Mucosa of descending colon (tissue), 3 donors: ENCODE measurements at places on chromosomes 1 and 21. TPM values are rescaled to one million over a fixed set of nuclear protein-coding genes. Genes with fewer than 3 reads are reported as not detected.
A peak's percentile ranks its signal among the peaks of the same experiment; 100 is the strongest.

- no peak for DNase-seq
These were observed 104.2 kb upstream of the TARDBP start for GRCh38 chr1:10908266-10908665.

DNA sequence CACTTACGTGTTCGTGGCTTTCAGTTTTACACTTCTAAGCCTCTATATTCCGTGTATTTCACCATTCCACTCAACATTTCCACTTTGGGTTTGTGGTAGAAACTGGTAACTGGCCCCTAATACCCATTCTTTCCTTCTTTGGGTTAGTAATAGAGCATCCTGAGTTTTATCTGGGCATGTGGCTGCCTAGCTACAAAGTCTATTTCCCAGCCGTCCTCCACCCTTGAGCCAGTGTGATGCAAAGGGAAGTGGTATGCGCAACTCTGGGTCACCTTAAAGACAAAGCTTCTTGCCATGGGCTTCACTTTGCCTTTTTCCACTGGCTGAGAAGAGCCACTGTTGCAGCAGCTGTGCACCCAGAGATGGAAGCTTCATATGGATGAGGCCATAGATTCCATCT is 73.9 kb downstream of the LAMC2 start:
- DNase-seq = no peak

DNA sequence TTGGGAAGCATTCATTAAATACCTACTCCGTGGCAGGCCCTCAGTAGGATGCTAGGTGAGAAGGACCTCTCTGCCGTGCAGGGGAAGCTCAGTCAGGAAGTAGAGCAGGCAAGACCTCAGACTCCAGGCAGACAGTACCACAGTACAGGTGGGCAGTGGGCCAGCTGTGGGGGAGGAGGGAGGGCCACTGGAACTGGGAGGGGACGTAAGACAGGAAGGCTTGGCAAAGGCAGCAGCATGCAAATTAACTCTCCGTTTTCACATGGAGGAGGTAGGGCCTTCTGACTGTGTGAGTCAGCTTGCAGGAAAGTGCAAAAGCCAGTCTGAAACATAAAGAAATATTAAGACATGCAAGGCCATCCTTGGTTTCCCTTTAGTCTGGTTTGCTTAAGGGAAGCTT is 157.7 kb downstream of the TRIM33 start:
- DNase-seq = peak; percentile 31

DNA sequence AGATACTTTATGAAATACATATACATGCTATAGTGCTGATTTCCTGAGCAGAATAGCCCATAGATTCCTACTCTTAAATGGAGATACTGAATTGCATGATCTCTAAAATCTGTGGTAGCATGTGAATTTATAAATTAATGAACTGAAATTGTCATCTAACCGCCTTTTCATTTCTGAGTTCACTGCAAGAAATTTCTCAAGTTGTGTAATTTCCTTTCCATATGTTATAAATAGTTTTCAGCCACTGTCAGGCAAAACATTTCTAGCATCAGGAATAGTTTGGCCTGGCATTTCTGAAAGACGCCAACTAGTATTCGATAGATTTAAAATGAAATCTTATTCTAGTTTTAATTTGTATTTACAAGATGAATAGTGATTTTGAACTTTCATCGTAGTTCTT is 310.1 kb downstream of the USH2A start:
- no peak for DNase-seq

GRCh38 chr1:55331351-55331750 is 116.2 kb upstream of the USP24 start:
- DNase-seq = no peak

DNA sequence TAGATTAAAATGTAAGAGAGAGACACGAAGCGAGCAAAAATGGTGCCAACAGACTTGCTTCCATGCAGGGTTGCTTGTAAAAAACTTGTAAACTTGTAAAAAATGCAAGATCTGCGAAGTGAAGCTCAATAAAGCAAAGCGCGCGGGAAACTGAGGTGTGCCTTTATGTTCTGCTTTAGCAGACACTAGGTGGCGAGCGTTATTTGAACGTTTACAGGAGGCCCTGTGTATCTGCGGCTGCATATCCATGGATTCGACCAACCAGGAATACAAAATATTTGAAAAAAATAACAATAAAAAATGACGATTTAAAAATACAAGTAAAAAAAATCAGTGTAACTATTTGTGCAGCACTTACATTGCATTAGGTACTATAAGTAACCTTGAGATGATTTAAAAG is 1.5 kb downstream of the UBE2G2 start:
- DNase-seq = no peak

DNA sequence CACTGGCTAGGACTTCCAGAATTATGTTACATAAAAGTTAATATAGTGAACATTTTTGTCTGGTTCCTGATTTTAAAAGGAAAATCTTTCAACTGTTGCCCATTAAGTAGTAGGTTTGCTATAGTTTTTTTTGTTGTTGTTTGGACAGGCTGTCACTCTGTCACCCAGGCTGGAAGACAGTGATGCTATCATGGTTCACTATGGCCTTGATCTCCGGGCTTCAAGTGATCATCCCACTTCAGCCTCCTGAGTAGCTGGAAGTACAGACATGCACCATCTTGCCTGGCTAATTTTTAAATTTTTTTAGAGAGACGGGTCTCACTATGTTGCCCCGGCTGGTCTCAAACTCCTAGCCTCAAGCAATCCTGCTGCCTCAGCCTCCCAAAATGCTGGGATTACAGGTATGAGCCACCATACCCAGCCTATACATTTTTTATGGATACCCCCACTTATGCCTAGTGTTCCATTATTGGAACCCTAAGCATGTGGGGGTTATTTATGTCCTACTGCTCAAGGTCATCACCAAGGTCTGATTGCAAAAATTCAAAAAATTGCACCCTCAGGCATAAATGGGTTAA is 6.5 kb downstream of the CTXND2 start:
- DNase-seq = no peak

DNA sequence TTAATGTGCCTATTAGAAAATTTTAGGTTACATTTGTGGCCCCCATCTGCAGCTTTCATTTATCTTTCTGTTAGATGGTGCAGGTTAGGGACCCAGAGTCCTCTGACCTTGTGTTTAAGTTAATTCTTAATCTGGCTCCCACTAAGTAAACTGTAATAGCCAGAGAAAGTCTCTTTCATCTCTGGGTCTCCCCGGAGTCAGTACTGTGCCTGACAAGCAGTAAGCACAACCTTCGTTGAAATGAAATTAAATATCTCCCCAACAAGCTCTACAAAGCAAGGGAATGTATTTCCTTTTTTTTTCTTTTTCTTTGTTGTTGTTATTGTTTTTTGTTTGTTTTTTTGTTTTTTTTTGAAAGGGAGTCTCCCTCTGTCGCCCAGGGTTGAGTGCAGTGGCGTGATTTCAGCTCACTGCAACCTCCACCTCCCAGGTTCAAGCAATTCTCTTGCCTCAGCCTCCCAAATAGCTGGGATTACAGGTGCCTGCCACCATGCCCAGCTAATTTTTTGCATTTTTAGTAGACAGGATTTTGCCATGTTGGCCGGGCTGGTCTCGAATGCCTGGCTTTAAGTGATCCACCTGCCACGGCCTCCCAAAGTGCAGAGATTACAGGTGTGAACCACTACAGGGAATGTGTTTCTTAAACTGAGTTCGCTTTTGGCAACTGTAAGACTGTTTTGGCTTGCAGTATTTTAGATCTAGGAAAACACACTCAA is 81.6 kb downstream of the HHIPL2 start:
- no peak for DNase-seq

GRCh38 chr1:240528591-240528990 is 83.4 kb downstream of the GREM2 start:
- DNase-seq = no peak

DNA sequence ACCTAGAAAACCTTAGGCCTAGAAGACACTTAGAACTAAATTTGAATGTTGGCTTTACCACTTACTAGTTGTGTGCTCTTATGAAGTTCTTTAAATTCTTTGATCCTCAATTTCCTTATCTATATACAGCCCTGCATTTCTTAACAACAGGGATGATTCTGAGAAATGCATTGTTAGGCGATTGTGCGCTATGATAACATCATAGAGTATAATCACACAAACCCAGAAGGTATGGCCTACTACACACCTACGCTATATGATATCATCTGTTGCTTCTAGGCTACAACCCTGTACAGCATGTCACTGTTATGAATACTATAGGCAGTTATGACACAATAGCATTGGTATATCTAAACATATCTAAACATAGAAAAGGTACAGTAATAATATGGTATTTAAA is 137.4 kb downstream of the CHD1L start:
- no peak for DNase-seq

- DNase-seq = no peak
These were observed 45.4 kb downstream of the S100B start for GRCh38 chr21:46559291-46559983.

GRCh38 chr1:202129453-202130296 is 7.0 kb downstream of the GPR37L1 start:
- no peak for DNase-seq

DNA sequence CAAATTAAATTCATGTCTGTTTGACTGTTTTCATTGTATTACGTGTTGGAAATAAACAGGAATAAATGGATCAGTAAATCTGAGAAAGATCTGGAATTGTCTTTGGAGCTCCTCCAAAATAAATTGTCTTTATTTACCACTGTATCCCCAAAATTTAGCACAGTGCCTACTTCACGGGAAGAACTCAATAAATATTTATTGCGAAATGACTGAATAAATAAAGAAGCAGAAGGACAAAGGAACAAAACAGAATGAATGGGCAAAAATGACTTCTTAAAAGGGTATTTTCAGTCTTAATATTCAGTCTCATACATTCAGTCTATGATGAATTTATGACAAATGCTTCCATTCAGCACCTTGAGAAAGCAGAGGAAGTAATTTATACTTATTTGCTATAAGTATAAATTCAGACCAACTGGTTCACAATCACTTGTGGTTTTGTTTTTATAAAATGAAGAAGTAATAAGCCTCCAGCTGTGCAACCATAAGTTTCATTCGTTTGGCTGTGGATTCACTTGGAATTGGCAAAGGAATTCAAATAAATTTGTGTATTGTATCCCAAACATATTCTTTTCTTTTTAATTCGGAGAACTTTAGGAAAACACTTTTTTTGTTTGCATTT is 19.2 kb upstream of the PRKAA2 start:
- no peak for DNase-seq

DNA sequence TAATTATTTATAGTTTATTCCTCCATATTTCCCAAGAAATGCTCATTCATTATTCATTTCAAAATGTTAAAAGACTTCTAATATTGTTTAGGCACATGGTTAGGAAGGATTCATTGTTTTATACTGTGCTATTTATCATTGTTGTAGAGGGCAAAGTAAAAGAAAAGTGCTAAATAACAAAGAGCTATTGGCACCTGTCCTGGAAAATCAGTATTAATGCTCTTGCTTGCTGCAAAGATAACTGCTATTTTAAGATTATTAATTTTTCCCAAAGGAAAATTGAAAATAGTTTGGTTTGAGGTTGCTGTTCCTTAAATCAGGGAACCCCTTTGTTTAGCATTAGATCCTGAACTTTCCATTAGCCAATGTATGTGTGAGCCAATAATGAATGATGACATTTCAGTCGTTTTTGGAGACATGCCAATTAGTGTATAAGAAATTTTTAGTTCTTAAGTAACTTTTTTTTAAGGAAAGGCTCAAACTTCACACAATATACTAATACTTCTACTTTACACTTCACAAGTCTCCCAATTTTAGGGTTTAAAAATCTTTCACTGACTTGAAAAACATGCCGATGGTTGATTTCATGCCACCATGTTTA is 39.9 kb downstream of the EPB41 start:
- no peak for DNase-seq

DNA sequence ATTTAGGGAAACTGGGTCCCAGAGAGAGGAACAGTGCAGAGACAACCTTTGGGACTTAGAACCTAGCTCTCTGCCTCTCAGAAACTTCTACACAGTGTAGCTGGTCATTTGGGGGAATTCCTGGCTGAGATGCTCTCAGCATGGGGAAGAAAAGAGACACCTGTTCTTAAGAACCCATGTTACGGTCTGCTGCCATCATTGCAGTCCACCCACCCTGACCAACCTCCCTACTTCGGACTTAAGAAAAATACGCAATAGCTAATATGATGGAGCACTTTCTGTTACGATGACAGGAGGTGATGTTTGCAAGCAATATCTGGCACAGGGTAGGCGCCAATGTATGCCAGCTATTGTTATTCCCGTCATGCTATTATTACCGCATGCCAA is 177.9 kb downstream of the IGSF21 start:
- no peak for DNase-seq

The ZNF648 gene
- not detected for total RNA-seq

The HES2 gene
- 22.4 TPM for total RNA-seq

The GUCA2B gene
- total RNA-seq = 176 TPM
